ENCODE measurements at places on chromosomes 6 and 20. TPM values are rescaled to one million over a fixed set of nuclear protein-coding genes. Genes with fewer than 3 reads are reported as not detected.

Gene NSFL1C
- 40.8 TPM for total RNA-seq

Gene NQO2
- total RNA-seq = 14.5 TPM

Gene GRIK2
- 139 TPM for total RNA-seq

Gene RBPJL
- total RNA-seq = not detected

Gene AVP
- 51.9 TPM for total RNA-seq

Gene MTG2
- total RNA-seq = 13.6 TPM

Gene GTSF1L
- not detected for total RNA-seq

Gene NRSN1
- total RNA-seq = 31.4 TPM

Gene CST5
- total RNA-seq = not detected

Gene SEMG1
- not detected for total RNA-seq

Gene COX4I2
- total RNA-seq = not detected

Gene FAM209B
- not detected for total RNA-seq

Gene CDC40
- 24.5 TPM for total RNA-seq

Gene ZC2HC1B
- total RNA-seq = not detected

Gene CLPSL1
- not detected for total RNA-seq
